Endothelial cell of umbilical vein (primary cell): ENCODE measurements at places on chromosomes 6 and 20. TPM values are rescaled to one million over a fixed set of nuclear protein-coding genes. Genes with fewer than 3 reads are reported as not detected.

MYLIP gene
- 15.4 and 19.2 TPM in 2 replicates for total RNA-seq

CALHM4 gene
- 0.72 TPM in 1 of 2 replicates, not detected in the other for total RNA-seq

CLDN20 gene
- total RNA-seq = not detected in 2 replicates

DNA sequence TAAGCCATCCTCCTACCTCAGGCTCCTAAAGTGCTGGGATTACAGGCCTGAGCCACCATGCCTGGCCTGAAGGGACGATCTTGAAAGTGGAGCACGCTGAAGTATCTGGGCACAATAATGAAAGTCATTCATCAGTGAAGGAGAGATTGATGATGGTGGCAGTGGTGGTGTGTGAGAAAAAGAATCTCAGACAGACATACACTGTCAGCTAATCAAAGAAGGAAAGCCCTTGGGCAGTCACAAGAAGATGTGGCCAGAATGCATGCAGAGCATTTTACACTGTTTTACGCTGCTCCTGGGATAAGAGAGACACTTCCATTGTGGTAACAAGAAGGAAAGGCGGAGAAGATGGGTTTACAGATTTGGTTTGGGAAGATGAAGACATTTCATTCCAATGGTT lies 20.4 kb upstream of the BMP6 start:
- no peak for DNase-seq

GRCh38 chr20:35146299-35146919 lies 727 bp downstream of the EDEM2 start:
- DNase-seq = peak; percentile 42

GRCh38 chr6:16338577-16339264 lies 100.3 kb downstream of the GMPR start:
- peak; percentile 98 for DNase-seq

DNA sequence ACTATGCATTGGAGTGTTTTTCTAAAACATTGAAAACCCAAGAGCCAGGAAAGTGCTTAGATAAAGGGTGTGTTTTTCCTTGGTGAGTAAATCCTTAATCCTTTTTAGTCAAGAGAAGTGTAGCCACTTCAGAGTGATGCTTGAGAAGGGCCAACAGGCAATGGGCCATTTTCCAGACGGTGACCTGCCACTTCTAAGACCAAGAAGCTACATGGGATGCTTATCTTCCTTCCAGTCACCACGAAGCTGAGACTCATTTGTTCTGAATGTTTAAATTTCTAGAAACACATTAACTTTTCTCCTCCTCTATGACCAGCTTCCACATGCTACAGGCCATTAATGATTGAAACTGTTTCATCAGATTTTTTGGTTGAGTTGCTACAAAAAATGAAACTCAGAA lies 34.4 kb upstream of the NHSL1 start:
- DNase-seq = no peak

CST5 gene
- not detected in 2 replicates for total RNA-seq

DNA sequence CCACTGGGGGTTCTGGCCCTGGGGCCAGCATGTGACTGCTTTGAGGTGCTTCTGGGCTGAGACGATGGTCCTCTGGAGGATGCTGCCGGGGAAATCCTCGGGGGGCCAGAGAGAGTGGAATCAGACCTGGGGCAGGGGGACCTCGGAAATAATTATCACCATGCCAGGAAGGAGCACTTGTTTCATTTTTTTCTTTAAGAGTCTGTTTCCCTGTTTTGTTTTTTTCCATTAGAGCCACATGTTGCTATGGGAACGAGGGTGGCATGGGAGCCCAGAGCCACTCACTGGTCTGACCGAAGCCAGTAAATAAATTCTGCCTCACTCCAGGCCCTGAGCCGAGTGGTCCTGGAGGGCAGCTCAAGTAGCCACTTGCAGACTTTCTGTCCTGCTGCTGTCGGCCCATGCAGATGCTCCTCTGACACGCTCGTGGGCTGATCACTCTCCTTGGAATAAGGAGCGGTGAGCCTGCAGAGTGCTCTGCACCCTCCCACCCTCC lies 365.1 kb downstream of the ZFAND3 start:
- DNase-seq = no peak

- DNase-seq = no peak
Measured at GRCh38 chr6:4153514-4153985, 18.2 kb upstream of the ECI2 start.

- DNase-seq = peak; percentile 55
Measured at GRCh38 chr6:123925350-123925749, 121.7 kb downstream of the NKAIN2 start.
